Mesenteric fat pad (tissue), 1 donor: ENCODE measurements at places on chromosomes 5 and 9.
A peak's percentile ranks its signal among the peaks of the same experiment; 100 is the strongest.

DNA sequence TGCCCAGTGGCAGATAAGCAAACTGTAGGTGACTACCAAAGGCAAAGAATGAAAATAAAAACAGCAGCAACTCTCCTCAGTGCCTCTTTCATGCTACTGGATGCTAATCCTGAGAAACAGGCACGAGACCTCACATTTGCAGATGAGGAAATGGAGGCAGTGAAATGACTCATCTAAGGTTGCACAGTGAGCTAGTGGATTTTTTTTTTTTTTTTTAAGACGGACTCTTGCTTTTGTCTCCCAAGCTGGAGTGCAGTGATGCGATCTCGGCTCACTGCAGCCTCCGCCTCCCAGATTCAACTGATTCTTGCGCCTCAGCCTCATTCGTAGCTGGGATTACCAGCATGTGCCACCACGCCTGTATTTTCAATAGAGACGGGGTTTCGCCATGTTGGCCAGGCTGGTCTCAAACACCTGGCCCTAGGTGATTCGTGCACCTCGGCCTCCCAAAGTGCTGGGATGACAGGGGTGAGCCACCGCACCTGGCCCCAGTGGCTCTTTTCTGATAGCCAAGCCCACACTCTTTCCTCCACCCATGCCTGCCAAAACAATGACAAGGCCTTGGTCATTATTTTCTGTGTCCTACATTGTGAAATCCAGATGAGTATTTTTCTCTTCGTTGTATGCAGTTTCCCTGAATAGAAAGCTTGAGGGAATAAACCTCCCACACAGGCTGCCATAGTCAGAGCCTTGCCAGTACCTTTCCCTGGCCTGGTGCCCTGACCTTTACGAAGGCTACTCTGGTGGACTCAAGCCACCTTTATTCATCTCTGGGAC, 19.2 kb downstream of the DOCK2 start:
- no peak for DNase-seq

DNA sequence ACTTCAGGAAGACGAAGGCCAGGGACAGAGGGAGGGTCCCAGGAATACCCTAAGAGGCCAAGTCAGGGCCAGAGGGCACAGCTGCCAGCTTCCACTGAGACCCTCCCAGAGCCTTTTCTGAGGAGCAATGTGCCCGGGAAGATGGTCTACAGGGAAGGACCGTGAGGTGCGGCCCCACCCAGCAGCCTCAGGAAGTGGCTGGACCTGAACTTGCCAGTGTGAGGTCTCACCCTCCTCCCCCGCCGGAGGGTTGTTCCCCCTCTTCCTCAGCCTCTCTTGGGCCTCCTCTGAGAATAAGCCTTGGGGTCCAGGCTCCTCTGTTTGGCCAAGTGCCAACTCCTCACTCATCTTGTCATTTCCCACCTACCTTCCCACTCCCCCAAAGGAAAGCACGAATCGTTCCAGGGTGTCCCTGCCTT, 13.4 kb upstream of the SLC25A51 start:
- peak; percentile 88 for DNase-seq

DNA sequence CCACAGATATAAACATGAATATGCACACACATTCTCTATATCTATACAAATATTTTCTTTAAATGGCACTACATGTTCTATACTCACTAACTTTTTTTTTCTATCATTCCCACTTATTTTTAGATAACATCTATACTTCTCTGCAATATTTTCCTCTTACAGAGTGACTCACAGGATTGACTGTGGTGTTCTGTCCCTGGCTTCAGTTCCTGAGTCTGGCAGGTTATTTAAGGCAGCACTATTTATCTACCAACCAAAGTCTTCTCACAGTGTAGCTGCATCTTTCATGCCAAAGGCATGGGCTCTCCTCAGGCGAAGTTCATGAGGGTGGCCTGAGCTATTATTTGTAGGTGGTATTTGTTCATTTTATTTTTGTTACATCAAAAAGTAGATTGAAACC, 409.0 kb downstream of the PRR16 start:
- no peak for DNase-seq

GRCh38 chr5:180170106-180170809, 38.8 kb downstream of the RASGEF1C start:
- no peak for DNase-seq

- DNase-seq, result no peak
Observed at GRCh38 chr5:10030219-10030831, 219.4 kb downstream of the ATPSCKMT start.

DNA sequence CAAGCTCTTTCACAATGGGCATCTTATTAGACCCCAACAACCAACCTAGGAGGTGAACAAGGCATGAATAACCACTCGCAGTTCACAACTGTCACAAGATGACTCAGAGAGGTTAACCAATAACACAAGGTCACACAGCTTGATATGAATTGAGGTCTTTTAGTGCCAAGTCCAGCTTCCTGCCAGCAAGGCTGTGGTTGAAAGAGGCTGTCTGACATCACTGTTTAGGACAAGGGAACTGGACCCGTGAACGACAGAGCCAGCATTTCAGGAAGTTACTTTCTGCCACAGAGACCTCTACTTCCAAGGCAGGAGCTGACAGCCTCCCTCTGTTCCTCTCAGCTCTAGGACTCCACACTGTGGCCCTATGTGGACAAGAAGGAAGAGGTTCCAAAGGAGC, 53.4 kb upstream of the ALDH1B1 start:
- DNase-seq, result no peak

DNA sequence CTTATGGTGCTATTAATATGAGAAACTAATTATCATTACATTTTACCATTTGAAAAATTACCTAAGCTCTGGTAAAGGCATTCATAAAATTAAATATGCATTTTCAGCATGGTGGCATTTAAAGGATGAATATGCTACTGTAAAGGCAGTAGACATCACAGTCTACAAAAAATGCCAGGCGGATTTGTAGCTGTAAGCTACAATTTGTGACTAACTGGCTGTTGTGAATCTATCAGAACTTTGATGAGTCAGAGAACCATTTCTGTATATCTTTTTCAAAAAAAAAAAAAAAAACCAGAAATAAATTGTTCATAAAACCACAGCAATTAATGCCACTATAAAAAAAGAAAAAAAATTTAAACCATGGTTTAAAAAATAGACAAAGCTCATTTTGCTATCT, 186.3 kb downstream of the NFIB start:
- no peak for DNase-seq

- no peak for DNase-seq
Observed at GRCh38 chr5:142925795-142926194, 155.6 kb downstream of the ARHGAP26 start.

DNA sequence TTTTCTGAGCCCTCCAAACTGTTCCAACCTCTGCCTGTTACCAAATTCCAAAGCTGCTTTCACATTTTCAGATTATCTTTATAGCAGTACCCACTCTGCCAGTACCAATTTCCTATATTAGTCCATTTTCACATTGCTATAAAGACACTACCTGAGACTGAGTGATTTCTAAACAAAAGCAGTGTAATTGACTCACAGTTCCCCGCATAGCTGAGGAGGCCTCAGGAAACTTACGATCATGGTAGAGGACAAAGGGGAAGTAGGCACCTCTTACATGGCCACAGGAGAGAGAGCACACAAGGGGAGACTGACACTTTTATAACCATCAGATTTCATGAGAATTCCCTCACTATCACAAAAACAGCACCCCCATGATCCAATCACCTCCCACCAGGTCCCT, 105.0 kb downstream of the DTWD2 start:
- DNase-seq, result no peak

DNA sequence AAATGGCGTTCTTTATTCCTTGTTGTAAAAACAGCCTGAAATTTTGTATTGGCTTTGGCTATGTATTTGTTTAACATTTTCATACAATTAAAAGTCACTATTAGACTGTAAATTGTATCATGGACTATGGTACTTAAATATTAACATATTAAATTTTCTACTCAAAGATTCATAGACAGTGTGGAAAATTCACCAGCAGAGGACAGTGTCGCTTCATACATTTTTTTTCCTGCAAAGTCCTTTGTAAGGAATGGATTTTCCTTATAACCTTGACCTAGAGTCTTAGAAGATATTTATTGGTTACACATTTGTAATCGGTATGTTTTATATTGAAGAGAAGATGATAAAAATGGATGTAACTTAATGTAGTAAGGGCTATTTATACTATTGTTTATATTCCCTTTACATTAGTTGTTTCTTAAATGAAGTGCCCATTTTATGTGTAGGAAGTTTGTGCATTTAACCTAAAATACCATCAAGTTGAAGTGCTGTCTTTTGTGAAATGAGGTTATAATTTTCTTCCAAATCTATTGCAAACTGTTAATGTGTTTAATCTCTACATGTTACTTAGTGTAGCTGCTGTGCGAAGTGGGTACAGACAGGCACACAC, 150.1 kb downstream of the KDM4C start:
- DNase-seq, result no peak

GRCh38 chr9:33435821-33436277, 11.5 kb downstream of the AQP3 start:
- DNase-seq, result no peak

DNA sequence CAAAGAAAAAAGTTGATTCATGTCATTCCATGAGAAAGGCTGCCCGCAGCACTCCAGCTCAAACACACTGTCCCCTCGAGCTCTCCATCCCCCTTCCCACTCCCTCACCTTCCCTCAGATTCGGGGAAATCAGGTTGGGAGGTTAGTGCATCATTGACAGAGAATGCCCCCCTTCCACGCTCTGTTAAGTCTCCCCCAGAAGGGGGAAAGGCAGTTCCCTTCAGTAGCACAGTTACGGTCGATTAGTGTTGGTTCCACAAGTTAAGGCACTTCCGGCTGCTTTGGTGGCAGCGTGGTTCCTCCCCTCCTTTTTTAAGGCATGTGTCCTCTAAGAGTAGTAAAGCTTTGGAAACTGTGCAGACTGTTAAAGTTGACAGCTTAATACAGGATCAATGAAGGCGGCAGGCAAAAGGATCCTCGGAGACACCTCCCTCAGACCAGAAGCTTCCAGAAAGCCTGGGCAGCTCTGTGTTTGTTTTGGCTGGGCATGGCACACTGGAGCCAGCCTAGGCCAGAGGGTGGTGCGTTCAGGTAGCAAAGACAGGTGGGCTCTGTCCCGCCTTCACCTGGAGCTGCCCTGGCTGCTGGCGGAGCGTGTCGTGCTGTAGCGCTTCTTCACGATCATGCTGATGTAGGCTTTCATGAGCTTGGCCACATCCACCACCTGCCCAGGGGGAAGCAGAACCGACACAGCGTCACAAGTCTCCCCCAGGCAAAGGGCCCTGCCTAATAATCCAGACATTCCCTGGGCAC, 49.5 kb upstream of the RETREG1 start:
- no peak for DNase-seq

DNA sequence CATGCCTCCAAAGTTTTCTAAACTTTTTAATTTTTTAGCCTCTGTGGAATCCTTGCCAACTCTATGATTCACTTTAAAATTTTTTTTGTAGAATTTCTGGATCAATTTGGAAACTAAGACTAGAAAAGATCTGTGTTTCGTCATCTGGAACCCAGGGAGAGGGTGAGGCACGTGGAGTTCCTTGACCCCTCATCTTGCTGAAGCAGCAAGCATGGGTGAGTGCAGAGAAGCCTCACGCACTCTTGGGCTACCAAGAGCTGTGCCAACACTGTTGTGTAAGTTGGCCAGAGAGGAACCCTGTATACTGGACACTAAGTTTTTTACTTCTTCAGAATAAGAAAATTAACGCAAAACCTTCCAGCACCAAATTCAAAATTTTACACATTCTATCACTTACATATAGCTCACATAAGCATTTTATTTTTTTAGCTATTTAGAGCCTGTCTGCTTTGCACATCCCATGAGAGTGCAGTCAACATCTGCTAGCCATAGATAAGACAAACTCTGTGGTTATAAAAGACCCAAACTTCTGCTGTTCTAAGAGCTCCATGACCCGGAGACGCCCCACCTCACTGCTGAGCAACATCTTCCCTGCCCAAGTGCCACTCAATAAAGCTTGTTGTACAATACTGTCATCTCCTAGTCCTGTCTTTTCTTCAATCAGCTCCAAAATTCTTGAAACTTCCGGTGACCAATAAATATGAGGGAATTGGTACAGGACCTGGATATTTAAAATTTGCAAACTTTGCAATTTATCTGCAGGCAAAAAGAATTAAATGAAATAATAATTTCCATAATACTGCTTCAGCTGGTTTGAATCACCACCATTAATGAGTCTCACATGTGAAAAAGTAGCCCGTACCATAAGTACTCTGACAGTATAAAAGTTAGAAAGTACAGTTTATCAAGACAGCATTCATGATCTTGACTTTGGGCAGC, 69.7 kb upstream of the ADCY2 start:
- DNase-seq, result no peak

- DNase-seq, result no peak
Observed at GRCh38 chr5:83145241-83145640, 67.9 kb downstream of the XRCC4 start.

DNA sequence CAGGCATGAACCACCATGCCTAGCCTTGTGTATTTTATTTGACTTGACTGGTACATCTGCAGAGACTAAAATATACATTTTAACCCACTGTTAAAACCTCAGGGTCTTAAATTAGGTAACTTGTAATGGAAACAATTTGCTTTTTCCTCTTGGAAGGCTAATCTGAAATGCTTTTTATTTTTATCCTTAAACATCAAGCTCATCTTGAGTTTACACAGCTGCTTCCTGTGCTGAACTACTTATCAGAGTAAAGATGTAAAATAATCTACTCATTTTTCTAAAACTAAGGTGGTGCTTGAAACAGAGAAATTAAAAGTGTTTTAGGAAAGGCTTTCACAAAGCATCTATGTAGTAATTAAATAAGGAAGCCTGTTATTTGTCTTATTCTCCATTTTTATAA, 144.1 kb downstream of the ENTREP1 start:
- DNase-seq, result no peak

DNA sequence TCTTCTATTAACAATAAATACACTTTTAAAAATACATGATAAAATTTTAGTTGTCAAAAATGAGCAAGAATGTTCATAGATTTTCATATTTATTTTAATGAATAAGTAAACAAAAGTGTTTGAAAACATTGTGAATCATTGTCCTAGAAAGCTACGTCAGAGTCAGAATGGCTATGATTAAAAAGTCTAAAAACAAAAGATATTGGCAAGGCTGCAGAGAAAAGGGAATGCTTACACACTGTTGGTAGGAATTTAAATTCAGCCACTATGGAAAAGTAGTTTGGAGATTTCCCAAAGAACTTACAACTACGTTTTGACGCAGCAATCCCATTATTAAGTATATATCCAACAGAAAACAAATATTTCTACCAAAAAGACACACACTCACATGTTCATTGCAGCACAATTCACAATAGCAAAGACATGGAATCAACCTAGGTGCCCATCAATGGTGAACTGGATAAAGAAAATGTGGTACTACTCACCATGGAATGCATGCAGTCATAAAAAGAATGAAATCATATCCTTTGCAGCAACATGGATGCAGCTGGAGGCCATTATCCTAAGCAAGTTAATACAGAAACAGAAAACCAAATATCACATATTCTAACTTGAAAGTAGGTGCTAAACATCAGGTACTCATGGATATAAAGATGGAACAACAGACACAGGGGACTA, 49.2 kb upstream of the FBXL17 start:
- DNase-seq, result no peak
